ENCODE measurements at places on chromosomes 1 and 21.

DNA sequence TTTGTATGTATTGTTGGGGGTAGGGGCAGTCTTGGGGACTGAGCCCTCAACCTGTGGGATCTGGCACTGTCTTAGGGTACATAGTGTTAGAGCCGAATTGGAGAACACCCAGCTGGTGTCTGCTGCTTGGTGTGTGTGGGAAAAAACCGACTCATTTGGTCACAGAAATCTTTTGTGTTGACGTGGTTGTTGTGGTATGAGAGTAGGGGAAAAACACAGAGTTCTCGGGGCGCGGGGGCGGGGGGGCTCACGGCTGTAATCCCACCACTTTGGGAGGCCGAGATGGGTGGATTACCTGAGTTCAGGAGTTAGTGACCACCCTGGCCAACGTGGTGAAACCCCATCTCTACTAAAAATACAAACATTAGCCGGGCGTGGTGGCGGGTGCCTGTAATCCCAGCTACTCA is 15.3 kb upstream of the SRSF10 start:
- DNase-seq, result no peak

GRCh38 chr1:4312024-4312423 is 342.4 kb upstream of the AJAP1 start:
- DNase-seq, result no peak

GRCh38 chr21:33011462-33011861 is 14.3 kb upstream of the OLIG2 start:
- DNase-seq, result no peak

DNA sequence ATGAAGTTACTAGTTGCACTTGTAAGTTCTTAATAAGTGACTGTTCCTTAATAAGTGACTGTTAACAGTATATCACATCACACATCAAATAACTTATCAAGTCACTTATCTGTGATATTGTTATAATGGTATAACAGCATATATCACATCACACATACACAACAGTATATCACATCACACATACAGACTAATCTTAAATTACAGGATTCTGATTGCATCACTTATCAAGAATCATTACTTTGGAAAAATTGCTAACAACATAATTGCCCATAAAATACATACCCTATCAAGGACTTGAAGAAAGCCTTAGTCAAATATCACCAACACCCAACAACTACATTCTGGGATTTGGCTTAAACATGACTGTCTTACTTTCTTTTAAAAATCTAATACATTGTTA is 813.5 kb downstream of the LTN1 start:
- DNase-seq, result no peak

DNA sequence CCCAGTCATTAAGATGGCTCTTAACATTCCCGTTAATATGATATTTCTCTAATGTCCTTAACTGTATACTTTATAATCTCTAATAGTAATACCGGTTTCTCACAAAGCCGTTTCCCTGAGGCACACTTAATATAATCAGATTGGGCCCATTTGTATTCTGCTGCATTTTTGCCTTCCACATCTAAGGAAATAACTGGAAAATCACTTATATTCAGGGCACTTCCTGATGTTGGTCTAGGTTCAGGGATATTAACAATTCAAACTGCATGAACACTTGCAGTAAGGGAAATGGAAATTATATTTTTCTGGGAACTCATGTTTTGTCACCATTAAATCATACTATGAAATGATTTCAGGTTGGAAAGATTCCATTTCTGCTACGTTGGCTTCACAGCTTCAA is 119.8 kb downstream of the TPR start:
- no peak for DNase-seq

DNA sequence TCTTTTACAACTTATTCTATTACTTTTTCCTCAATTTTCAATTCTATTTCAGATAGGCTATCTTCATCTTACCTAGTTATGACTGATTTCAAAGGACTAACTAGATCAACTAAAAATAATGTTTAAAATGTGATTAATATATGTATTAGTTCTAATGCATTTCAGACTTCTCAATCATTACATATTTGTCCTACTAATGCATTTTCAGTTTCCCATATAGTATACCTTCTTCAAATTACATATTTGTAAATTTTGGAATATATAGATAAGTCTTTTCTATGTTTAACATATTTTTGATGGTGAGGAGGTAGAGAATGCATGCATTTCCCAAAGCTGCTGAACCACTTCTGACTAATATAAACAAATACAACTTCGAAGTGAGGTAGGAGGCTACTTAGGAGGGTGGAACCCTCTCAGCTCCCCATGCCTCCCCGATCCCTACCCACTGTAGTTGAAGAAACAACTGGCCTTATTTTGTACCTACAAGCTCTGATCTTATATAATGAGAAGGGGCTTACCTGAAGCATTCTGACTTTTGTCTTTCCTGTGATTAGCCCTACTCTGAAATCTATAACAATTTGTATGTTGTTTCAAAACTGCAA is 1.7 kb downstream of the TRMT1L start:
- no peak for DNase-seq

GRCh38 chr1:156840186-156840897 is 18.6 kb downstream of the INSRR start:
- no peak for DNase-seq

DNA sequence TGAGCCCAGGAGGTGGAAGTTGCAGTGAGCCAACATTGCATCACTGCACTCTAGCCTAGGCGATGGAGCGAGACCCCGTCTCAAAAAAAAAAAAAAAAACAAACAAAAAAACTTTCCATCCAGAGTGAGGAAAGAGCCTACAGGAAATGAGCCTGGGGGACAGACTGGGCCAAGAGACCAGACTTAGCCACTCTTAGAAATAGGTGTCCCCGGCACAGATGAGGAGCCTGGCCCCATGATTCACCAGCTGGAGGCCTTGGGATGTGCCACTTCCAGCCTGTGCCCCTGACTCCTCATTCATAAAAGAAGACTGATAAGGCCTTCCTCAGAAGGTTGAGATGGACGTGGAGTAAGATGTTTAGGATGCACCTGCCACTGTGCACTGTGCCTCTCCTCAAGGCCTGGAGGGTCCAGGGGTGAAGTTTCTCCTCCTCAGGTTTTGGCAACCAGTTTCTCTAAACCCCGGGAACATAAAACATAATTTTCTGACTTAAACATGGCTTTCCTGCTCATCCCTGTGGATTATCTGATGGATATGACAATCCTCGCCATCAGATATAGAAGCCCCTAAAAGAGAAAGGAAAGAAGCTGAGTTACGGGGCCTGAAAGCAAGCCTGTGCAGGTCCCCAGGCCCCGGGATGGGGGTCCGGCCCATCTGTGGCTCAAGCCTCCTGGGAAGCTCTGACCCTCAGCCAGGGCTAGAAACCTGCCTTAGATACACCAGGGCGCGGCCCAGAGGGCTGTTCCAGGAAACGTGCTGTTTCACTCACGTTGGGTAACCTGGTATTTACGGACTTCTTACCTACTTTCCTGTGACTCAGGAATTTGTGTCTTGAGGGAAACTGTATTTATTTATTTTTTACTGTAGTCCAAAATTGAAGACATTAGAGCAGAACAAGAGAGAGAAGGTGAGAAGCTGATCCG is 26.0 kb downstream of the MX1 start:
- DNase-seq, result no peak

GRCh38 chr1:54520631-54521321 is 27.3 kb upstream of the ACOT11 start:
- no peak for DNase-seq

- DNase-seq, result no peak
Measured at GRCh38 chr1:2344121-2344681, 47.2 kb downstream of the MORN1 start.

GRCh38 chr21:34595457-34595856 is 19.5 kb downstream of the RCAN1 start:
- no peak for DNase-seq

DNA sequence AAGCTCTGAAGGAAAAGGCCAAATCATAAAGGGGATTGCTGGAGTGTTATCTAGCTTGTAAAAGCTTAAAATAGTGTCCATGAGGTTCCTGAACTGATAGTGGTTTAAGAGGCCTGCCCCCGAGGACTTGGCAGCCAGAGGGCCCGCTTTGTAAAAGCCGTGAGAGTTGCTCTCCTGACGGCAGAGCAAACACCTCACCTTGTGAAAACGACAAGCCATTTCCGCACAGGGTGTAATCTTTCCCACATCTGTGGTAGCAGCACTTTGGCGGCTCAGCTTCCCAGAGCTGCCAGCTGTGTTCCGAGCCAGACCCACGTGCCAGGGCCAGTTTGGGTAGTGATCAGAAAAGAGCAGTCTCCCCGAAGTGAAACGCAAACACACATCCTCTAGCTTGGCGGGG is 37.0 kb downstream of the SERBP1 start:
- no peak for DNase-seq

DNA sequence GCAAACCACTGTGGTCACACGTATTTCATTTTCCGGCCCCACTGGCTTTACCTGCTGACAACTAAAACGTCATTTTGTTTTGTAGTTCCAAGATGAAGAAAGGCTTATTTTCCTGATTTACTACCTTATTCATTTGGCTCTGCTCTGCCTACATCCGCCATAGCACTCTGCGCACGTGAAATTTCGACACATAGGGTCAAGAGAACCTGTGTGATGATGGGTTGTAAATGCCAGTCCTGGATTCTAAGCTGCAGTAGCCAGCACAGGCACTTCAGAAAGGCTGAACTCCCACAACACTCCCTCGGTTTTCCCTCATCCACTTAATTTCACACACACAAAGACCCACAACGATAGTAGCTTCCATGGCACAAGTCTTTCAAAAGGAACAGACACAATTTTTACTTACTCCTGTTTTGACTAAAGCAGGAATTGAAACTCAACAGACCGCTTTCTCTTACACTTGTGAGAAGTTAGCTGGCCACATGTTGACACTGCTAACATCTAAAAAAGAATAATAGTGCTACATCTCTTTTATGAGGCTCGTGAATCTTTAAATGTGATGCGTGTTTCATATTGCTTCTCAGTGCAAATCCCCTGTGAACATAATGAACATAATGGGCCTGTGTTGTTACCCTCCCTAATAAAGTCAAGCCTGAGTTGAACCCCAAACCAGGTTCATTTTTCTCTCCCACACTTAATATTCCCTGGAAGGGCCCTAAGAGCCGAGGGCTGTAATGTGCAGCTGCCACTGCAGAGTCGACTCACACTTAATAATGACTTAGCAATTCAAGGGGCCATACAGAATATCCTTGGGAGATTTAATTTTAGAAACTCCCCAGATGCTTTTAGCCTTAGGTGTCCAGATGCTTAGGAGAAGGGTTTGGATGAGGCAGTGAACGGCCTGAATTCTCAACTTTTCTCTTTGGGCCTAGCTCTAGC is 1.5 kb upstream of the RUNX1 start:
- no peak for DNase-seq

DNA sequence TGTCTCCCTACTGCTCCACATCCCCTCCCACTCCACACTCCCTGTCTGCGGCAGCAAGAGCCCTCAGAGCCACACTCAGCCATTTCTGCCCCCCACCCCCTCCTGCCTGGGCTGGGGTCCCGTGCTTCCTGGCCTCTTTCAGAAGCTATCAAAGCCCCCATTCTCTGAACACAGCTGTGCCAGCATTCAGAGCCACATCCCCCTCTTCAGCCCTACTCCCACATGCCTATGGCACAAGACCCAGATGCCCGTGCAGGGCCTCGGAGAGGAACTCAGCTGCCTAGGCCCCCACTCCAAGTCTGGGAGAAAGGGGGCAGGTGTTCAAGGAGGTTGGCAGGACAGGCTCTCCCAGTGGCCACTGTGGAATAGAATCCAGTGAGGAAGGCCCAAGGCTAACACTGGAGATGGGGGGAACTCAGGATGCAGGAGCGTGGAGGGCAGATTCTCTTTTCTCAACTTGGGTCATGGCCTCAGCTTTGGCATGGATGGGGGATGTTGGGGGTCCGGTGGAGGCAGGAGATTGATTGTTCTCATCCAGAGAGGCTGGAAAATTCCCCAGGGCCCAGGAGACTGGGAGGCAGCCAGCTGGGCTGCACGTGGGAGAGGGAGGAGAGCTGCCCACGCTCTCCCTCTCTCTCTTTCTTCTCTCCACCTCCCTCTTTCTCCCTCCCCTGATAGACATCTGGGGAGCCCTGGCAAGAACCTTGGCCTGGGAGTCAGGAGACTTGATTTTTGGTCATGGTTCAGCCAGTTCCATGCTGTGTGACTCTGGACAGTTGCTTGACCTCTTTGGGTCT is 3.5 kb upstream of the BCAN start:
- no peak for DNase-seq
